ENCODE measurements at places on chromosomes 11 and 22.

- DNase-seq: peak; percentile 1
Measured at GRCh38 chr11:18802381-18803257, 11.0 kb upstream of the PTPN5 start.

GRCh38 chr11:112400476-112401014 is 139.9 kb upstream of the PLET1 start:
- DNase-seq: no peak

DNA sequence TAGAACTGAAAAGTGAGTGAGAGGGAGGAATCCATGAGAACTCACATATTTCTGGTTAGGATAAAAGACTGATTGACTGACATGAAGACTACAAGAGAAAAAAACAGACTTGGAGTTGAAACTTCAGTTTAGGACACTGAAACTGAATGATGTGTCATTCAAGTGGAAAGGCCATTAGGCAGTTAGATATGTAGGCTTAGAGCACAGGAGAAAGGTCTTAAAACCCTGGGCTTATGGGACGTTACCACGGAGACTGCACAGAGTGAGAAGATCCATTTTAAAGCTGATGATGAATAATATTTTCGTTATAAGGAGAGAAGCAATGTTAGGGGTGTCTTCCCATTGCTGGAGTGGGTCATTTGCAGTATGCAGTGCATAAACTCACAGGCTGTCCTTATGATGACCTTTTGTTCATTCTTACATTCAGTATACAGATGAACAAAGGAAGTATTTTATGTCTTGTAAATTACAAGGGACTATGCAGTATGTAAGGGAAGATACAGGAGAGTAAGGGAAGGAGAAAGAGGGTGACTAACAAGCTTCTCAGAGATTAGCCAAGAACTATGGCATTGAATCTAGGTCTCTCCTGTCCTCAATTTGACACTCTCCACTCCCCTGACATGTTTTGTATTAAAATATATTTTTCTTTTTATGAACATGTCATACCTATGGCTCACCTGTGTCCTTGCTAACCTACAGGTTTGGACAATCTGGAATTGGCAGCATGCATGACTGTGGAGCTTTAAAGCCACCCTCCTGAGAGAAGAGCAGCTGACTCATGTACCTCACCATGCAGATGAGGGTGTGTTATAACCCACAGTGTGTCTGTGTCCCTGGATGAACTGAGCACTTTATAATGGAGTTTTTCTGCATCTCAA is 63.7 kb downstream of the MAML2 start:
- no peak for DNase-seq

DNA sequence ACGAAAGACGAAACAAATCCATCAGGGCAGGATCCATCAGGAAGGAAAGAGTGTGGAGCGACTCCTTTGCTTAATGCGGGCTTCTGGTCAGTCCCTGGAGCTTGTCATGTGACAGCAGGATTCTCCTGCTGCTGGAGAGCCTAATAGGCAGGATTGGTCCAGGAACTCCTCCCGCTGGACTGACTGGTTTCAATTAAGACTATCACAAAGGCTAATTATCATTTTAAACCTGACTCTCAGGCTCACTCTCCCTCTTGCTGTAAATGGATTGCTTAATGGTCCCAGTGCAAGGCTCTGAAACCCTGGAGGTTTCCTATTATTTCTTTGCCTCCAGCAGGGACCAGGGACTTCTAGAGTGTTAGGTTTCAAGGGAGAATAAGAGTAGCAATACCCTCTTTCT is 493.8 kb downstream of the NTM start:
- no peak for DNase-seq

GRCh38 chr11:111077530-111078322 is 167.8 kb upstream of the POU2AF2 start:
- DNase-seq: no peak

GRCh38 chr11:20259506-20259905 is 99.2 kb upstream of the DBX1 start:
- DNase-seq: no peak

- no peak for DNase-seq
Measured at GRCh38 chr11:121898903-121899302, 217.1 kb downstream of the BLID start.

DNA sequence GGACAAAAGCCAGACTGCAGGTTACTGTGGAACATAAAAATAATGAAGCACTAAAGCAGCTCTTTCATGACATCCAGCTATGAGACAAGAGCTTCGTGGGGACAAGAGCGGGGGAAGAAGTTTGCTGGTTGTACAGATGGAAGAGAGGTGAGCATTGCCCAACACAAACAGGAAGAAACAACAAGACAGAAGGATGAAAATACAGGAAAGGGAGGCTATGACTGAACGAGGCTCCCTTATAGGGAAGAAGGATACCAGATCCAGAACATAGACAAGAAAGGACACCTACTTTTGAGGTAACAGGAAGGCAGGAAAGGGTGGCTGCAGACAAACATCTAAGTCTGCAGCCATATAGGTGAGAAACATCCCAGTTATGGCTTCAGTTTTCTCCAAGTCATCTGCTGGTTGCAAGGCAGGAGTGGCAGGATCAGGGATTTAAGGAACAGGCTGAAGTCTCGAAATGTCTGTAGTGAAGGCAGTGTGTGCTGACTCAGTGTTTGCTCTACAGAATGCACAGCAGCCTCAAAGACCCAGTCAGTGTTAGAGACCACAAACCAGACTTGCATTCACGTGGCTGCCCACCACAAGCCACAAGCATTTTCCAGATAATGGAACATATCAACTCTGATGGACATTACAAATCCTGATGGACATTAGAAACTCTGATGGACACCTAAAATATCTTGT is 1.9 kb downstream of the CLTCL1 start:
- no peak for DNase-seq

DNA sequence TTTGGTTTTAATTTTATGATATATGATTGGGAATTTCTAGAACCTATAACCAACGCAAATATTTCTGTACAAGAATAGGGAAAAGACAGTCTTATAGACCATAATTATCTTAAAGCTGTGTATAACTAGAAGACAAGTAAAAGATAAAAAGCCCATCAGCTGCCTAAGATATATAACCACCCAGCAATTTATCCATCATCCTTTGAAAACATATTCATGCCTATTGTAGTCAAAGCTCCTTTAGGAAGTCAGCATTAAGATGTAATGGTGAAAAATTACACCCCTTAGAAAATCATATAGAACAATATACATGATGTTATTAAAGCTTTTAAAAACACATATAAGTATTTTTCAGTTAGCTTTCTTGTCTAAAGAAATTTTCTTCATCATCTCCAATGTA is 46.4 kb downstream of the ELP4 start:
- DNase-seq: no peak

DNA sequence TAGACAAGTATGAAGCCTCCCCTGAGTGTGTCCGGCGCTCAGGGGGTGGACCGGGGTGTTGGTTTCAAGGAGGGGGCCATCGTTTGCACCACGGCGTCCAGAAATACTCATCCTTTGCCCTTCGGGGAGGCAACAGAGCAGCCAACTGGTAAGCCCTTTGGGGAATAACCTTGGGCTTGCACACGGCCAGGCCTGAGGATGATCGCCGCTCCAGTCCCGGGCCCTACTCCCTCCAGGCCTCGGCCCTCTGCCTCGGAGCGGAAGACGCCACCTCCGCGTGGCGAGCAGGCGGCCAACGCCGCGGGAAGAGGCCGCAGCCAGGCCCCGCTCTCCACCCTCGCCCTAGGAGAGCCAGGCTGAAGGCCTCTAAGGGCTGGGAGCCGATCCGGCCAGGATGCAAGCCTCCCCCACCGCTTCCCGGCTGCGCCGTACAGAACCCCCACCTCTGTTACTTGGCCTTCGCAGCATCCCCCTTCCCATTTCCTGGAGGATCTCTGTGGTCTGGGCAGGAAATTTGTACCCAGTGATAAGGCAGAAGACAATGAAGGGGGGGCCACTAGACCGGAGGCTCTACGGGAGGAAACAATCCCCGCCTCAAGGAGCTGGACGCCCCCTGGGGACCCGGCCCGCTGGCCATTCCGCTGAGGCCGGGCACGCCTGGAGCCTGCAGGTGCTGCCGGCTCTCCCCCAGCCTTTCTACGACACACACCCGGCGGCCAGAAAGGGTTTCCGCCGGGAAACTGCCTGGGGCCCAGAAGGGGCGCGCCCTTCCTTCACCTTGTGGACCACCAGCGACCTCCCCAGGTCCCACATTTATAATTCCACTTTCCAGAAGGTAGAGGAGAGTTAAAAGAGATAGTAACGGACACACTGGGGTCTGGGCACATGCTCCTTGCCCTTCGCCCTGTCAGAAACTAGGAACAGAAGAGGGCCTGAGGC is 2.6 kb downstream of the ESAM start:
- DNase-seq: no peak

- DNase-seq: no peak
Measured at GRCh38 chr11:116990061-116990473, 108.2 kb downstream of the SIK3 start.

Data from NCI-H1048 (cell line).